ENCODE measurements at places on chromosomes 5 and 9. TPM values are rescaled to one million over a fixed set of nuclear protein-coding genes. Genes with fewer than 3 reads are reported as not detected.

- DNase-seq: no peak
These were observed 8.5 kb downstream of the NOP16 start for GRCh38 chr5:176379881-176380280.

GRCh38 chr5:67222243-67223025 lies 25.8 kb upstream of the CD180 start:
- DNase-seq: no peak

DNA sequence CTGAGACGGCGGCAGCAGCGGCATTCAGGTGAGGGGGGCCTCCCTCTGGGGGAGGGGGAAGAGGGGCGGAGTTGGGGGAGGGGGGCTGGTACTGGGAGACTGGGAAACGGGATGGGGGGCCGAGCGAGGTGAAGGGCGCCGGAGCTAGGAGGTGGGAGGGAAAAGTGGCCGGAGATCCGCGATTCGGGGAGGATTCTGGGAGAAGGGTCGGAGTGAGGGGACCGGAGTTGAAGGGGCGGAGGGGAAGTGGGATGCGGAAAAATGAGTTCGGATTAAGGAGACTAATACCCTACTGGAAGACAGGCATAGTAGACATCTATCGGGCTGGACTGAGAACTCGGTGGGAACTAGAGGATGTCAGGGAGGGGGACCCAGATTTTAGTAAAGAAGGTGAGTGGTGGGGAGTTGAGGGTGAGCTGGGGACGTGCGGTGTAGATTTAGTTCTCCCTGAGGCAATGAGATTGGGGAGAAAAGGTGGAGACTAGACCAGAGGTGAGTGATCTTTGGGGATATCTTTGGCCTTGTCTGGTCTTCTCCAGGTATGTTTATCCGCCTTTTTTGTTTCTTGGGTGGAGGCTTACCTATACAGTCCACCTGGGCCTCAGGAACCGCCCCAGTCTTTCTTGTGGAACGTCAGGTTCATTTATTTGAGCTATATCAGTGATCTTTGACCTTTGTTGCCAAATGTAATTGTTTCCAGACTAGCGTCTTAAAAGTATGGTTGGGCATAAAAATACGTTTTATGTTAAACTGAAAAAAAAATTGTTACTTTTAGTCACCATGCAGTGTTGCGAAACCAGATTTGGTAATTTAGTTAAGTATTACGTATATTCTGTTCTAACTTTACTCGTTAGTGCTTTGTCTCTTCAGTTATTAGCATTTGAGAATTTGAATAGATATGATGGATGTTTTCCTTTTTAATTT lies 632 bp downstream of the UBAP1 start:
- no peak for DNase-seq

DNA sequence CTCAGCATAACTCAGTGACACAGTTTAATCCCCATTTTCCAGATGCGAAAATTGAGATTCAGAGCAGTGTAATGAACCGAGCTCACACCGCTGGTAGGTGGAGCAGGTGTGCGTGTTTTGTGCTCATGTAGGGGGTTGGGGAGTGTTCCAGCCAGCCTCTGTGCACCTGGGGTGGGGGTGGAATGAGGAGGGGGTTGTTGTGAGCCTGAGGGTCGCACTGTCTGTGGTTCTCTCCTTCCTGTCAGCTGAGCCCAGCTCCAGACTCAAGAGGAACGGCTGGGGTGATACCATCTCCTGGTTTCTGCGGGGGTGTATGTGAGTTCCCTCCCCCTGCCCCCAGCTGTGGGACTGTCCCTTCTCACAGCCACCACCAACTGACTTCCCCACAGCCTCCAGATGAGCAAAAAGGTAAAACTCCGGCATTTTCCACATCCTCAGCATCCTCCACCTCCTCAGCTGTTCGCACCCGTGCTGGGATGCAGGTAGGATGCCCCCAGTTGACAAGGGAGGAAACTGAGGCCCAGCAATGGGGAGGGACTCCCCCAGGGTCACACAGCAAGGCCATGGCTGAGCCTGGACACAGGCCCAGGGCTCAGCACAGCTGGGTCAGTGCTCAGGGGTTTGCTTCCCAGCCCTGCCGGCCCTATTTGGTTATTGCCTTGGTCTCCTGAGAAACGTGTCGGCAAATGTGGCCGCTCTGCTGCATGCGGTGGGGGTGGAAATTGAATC lies 2.1 kb downstream of the SH2D3C start:
- peak; percentile 71 for DNase-seq

- peak; percentile 57 for DNase-seq
These were observed 170.2 kb upstream of the IRX2 start for GRCh38 chr5:2921651-2922050.

GRCh38 chr5:171093598-171093997 lies 215.4 kb upstream of the TLX3 start:
- DNase-seq: no peak

- no peak for DNase-seq
These were observed 126.7 kb downstream of the PPP2R2B start for GRCh38 chr5:146751781-146752401.

GRCh38 chr5:132026516-132027008 lies 15.1 kb upstream of the ACSL6 start:
- no peak for DNase-seq

GRCh38 chr5:100464418-100464817 lies 70.8 kb upstream of the FAM174A start:
- no peak for DNase-seq

DNA sequence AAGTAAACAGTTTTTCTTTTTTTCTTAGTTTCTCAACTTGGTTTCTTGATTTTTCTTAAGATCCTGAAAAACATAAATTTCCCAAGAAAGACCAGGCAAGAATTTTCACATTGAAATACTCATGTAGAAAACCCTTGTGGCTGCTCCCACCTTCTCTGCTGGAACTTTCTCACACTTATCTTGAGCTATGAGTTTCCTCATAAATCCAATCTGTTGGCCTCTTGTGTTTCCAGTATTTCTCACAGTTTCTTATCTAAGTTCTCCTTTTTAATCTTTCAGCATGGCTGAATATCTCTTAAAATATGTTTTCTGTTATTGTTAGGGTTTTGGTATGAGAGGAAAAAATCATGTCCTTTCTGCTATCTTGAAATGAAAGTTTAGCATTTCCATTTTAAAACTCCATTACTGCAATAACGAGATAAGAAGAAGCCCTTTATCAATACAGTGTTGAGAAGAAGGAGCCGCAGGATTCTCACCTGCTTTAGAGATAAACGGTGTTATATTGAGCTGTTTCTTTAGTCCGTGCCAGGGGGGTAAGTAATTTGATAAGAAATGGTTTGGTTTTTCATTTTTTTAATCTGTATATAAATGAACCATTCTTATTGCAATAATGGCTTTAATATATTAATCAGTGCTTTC lies 89.3 kb downstream of the ALDH1A1 start:
- no peak for DNase-seq

The AGXT2 gene
- total RNA-seq: not detected

The PCDHB15 gene
- 5.0 TPM for total RNA-seq
